ENCODE measurements at places on chromosomes 5 and 9.

GRCh38 chr5:129909225-129909624, 5.0 kb downstream of the CHSY3 start:
- DNase-seq: no peak

- no peak for DNase-seq
These were observed 73.0 kb upstream of the OLFM1 start for GRCh38 chr9:135014311-135015010.

- no peak for DNase-seq
These were observed 24.1 kb downstream of the BICD2 start for GRCh38 chr9:92740446-92740961.

DNA sequence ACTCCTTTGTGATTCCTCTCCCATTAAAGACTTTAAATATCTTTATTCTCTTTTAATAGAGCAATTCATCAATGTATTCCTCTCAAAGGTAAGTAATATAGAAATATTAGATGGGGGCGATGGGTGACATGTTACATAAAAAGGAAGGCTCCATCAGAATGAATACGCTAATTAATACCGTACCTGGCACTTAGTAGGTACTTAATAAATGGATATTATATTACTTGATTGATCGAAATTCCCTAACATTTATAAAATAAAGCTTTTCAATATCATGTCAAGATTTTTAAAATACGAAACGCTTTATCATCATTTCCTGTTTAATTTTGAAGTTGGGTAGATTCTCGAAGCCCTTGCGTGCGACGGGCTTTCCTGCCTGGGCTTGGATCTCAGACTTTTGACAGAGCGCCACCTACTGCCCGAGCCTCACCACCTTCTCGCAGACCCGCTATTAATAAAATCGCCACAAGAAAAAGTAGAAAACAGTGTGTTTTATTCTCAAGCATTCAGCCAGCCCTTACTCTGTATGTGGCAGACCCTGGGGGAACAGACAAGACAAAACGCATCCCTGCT, 99.4 kb downstream of the C5orf15 start:
- DNase-seq: peak; percentile 53

GRCh38 chr9:93245437-93245970, 61.6 kb downstream of the WNK2 start:
- DNase-seq: no peak

- DNase-seq: no peak
These were observed 1.3 kb downstream of the DENND1A start for GRCh38 chr9:123928533-123929176.

DNA sequence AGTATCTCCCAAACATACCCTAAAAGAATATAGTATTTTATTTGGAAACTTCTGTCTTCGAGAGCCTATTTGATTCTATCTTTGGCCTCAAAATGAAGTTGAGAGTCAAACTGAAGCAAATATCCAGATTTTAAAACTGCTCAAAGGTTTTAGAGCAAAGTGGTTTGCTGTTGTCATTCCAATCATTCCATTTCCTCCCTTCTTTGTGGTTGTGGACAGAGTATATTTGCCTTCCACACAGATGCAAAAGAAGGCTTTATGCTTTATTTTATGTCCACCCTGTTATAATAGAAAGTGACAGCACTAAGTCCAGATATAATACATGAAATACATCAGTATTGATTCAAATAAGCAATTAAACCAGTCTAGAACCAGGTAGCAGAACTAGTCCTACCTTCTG, 12.4 kb downstream of the GZMK start:
- no peak for DNase-seq

- DNase-seq: no peak
These were observed 341.9 kb downstream of the GADD45G start for GRCh38 chr9:89946741-89947140.

DNA sequence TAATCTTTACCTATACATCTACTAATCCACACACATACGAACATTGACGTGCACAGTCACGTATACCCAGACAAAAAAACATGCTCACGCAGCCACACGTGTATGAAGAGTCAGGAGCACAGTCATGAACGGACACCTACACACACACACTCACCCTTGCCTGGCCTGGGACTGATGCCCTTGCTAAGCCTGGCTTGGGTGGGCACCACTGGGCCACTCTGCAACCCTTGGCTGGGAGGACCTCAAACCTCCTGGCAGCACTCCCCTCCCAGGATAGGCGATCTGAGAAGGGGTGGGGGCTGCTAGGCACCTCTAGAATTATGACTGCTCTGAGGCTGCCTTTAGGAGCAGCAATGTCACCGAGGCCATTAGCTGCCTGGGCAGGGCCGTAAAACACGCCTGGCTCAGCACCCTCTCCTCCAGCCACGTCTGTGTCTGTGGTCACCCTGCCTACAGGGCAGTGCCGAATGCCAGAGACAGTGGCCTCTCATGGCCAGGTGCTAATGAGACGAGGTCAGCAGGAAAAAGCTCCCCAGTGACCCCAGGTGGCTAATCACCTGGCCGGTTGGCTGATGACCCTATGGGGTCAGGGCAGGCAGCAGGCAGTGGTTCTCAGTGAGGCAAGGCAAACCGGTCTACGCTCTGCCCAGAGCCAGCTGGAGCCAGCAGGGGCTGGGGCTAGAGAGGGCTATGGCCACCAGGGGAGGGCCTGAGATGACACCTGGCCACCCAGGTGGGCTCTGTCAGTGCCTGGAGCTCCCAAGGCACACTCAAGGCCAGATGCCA, 33.7 kb upstream of the MVB12B start:
- no peak for DNase-seq

- DNase-seq: peak; percentile 64
These were observed 22.0 kb downstream of the ENHO start for GRCh38 chr9:34500623-34501267.

GRCh38 chr9:33166231-33167083, 679 bp downstream of the B4GALT1 start:
- peak; percentile 56 for DNase-seq

GRCh38 chr5:76041863-76042262, 41.3 kb upstream of the SV2C start:
- no peak for DNase-seq

- no peak for DNase-seq
These were observed 67.6 kb upstream of the RASEF start for GRCh38 chr9:83130541-83130940.

GRCh38 chr9:107750741-107751566, 261.4 kb upstream of the KLF4 start:
- DNase-seq: no peak

- DNase-seq: no peak
These were observed 8.7 kb downstream of the GRK6 start for GRCh38 chr5:177434942-177435738.

GRCh38 chr9:110949081-110949480, 89.2 kb downstream of the LPAR1 start:
- no peak for DNase-seq

- DNase-seq: no peak
These were observed 69.6 kb downstream of the IL31RA start for GRCh38 chr5:55920784-55921183.

DNA sequence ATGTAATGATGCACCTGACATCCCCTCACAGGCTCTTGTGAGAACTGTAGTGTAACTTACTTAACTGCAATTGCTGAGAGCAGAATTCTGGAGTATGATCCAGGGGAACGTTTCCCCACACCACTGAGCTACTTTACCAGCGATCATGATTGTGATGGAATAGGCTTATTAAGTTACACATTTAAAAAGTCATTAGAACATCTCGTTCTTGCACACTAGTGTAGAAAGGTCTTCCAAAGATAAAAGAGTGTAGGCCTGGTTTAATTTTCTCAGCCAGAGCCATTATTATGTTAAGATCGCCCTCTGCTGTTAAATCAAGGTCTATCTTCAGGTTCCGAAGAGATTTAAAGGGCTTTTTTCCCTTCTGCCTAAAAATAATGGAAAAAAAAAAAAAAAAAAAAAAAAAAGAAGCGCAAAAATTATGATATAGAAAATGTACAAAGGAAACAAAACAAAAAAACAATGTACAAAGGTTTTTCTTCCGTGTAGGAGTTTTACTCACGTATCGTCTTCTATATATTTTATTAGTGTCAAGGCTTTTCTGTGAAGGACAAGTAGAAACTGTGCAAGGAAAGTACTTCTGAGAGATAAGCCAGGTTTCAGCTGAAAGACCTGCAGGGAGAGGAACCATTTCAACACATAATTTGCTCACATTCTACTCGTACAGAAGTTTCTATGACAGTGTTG, 18.6 kb upstream of the MOB3B start:
- peak; percentile 16 for DNase-seq

- DNase-seq: no peak
These were observed 161.4 kb upstream of the ZNF462 start for GRCh38 chr9:106701611-106702010.

DNA sequence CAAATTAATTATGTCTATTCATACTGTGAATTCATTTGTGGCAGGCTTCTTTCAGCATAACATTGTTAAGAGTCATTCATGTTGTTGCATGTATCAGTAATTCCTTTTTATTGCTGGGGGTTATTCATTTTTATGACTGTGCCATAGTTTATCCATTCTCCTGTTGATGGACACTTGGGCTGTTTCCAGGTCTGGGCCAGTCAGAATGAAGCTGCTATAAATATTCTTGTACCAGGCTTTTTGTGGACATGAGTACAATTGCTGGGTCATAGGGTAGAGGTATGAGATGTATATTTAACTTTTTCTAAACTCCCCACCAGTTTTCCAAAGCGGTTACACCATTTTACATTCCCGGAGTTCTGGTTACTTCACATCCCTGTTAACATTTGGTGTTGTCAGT, 13.6 kb downstream of the PRPF4 start:
- DNase-seq: no peak

DNA sequence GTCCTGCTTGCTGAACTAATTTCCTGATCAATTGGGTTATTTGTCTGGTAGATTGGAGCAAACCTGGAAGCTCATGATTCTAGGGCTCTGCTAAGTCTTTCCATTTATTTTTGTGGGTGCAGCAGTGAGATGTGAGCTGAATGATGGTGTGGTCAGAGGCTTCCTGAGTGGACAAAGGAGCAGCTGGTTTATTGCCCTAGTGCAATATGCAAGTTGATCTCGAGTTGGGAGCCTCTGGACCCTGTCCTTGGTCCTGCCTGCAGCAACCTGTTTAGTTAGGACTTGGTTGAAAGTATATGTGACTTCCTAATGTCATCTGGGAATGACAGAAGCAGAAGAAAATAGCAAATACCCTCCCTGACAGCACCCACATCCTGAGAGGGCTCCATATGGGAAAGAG, 4.2 kb upstream of the UNC5A start:
- no peak for DNase-seq

DNA sequence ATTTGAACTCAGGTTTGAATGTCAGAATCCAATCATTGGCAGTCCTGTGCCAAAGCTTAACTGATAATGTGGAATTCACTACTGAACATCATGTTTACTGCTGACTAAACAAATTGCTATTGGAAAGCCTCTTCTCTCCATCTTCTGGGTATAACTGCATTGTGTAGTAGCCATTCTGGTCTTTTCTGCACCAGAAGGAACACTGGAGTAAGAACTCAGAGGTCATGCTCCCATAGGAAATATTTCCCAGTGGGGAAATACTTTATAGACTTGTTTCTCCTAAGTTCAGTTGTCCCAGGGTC, 25.9 kb downstream of the SLC1A3 start:
- DNase-seq: no peak

- no peak for DNase-seq
These were observed 79.7 kb downstream of the ARHGAP26 start for GRCh38 chr5:142849880-142850279.

GRCh38 chr9:33919276-33919897, 102.4 kb downstream of the UBE2R2 start:
- no peak for DNase-seq

DNA sequence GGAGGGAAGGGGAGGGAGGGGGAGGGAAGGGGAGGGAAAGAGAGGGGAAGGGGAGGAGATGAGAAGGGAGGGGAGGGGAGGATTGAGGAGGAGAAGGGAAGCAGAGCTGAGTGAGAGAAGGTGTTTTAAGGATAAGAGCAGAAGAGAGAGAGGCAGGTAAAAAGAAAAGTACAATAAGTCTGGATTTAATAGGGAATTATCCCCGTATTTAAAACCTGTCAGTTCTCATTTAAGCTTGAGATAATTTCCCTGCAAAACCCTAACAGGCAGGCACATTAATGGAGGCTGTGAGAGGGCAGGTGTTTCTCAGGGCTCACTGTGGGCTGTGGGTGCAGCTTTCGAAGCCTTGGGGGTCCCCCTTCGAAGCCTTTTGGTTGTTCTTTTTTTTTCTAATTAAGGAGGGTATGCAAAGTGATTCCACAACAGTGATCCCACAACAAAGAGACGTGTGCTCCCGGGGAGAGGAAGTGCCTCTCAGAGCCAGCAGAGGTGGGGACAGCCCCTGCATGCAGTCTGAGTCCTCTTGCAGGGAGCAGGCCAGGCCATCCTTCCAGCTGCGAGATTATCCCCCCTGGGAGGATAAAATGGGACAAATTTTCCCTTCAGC, 317.9 kb upstream of the IRX1 start:
- DNase-seq: no peak
